ENCODE measurements at places on chromosomes 1 and 21.
A peak's percentile ranks its signal among the peaks of the same experiment; 100 is the strongest.

DNA sequence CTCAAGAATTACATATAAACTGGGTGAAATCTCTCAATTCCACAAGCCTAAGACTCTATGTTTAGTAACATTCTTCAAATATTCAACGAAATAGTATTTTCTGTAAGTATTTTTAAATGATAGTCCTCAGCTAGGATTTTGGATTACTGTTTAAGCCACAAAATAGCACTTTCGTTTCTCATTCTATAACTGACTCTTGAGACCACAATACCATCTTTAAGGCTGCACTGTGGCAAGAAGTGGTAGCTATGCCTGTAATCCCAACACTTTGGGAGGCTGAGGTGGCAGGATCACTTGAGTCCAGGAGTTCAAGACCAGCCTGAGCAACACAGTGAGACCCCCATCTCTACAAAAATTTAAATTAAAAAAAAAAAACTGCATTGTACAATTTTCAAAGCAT lies 126.7 kb downstream of the CDC42BPA start:
- no peak for DNase-seq

DNA sequence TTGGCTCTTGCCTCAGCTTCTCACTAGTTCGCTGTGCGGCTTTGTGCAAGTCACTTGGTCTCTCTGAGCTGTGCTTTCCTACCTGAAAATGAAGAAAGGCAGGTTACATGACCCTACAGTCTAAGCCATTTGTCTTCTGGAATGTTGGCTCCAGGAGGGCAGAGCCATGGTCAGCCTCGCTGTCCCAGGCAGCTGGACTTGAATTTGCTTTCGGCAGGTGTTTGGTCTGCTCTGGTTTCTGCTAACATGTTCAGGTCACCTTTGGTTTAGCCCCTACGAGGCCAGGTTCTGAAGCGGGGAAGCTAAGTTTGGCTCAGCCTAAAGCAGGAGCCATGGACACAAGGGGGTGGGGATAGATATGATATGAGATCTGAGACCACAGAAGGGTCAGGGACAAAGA lies 19.1 kb downstream of the LRRC38 start:
- no peak for DNase-seq

GRCh38 chr1:229987953-229988352 lies 79.1 kb upstream of the GALNT2 start:
- DNase-seq: no peak

DNA sequence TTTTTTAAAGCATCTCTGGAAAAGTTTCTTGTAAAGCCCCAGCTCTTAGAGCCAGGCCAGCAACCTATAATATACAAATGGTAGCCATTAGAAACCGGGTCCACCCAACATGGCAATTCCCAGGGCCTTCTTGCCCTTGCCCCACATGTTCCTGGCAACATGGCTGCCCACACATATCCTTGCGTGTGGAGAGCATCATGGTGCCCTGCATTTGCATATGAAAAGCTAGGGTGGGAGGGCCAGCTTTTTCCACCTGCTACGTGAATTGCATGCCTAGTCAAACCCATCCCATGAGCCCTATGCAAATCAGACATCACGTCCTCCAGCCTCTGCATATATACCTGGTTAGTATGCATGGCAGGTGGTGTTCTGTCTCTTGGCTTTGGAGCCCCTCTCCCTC lies 88.2 kb downstream of the RABGAP1L start:
- DNase-seq: no peak

DNA sequence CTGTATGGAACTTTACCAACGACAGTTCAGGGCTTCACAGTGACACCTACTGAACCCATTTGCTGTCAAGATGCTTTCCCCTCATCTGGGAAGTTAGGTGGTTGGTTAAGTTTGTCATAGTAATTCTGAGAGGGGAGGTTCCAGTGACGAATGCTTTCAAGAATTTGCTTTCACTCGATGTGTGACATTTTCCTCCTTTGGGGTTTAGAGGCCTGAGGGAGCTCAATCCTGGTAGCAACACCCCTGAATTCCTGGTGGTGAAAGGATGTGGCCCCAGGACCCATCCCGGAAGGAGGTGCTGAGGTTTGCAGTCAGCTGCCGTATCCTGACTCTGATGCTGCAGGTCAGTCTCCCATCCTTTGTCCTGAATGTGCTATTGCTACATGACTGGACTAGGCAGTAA lies 2.8 kb downstream of the PIGV start:
- no peak for DNase-seq

DNA sequence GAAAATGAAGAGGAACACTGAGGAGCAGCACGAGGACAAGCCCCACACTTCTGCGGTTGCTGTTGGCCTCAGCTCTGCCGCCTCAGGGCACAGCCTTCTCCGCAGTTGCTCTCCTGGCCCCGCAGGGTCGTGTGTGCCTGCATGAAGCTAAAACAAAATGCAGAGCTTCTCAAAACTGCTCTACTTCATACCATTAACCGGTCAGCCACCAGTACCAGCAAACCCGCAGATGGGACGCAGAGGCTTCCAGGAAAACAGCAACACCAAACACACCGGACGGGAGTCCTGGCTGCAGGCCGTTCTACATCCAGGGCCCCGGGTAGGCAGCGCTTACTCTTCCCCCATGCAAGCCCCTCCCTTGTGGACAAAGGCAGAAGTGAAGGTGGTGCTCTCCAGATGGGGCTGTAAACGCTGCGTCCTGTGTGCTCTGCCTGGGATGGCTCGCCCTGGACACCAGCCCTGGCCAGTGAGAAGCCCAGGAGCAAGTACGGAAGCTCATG lies 7.1 kb upstream of the C1orf159 start:
- DNase-seq: no peak

GRCh38 chr1:83857103-83857502 lies 141.8 kb downstream of the TTLL7 start:
- peak; percentile 2 for DNase-seq

- DNase-seq: no peak
Observed at GRCh38 chr1:174301295-174302077, 142.2 kb downstream of the RABGAP1L start.

GRCh38 chr1:233520261-233521191 lies 93.4 kb upstream of the KCNK1 start:
- DNase-seq: no peak

DNA sequence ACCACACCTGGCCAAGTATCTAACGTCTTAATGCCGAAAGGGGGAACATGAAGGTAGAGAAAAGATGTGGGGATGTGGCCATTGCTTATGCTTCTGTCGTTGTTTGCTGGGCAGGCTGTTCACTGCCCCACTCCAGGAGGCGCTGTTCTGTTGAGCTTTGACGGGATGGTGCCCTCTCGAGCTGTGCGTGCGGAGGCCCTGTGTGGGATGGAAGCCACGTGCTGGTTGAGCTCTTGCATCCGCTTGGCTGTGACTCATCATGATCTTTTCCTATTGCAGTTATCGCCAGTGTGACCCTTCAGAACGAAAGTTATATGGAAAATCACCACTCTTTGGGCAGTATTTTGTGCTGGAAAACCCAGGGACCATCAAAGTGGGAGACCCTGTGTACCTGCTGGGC lies 26.3 kb downstream of the MTARC1 start:
- DNase-seq: no peak

DNA sequence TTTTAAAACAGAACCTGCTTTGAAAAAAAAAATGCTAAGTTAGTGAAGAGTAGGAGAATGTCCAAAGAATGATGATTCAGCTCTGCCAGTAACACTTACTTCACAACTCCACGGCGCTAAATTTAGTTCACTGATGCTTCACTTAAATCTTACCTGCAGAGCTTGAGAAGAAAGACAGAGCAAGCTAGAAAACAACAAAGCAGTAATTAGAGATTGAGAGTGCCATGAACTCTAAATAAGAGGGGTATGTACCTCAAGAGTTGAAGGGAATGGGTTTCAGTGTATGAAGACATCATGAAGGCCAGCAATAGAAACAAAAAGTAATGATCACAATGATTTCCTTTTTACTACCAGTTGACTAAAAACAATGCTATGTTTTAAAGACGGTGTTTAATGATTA lies 32.8 kb downstream of the EPRS1 start:
- DNase-seq: no peak

DNA sequence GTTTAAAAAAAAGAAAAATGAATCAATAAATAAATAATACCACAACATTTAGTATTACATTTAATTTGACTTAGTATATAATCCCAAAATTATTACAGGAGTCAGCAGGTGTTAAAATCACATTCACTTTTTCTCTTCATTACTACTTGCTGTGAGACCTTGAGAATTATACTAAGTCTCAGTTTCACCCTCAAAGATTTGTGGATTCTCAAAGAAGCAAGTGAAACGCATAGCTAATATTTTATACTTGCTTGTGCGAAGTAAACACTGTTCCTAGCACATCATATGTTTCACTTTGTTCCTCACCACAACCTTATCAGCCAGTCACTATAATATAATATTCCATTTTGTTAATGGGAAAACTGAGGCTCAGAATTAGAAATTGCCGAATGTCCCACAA lies 4.0 kb downstream of the CLCA1 start:
- no peak for DNase-seq

- DNase-seq: no peak
Observed at GRCh38 chr21:14739590-14739989, 193.5 kb upstream of the SAMSN1 start.

GRCh38 chr1:84214115-84214956 lies 70.3 kb downstream of the PRKACB start:
- no peak for DNase-seq

DNA sequence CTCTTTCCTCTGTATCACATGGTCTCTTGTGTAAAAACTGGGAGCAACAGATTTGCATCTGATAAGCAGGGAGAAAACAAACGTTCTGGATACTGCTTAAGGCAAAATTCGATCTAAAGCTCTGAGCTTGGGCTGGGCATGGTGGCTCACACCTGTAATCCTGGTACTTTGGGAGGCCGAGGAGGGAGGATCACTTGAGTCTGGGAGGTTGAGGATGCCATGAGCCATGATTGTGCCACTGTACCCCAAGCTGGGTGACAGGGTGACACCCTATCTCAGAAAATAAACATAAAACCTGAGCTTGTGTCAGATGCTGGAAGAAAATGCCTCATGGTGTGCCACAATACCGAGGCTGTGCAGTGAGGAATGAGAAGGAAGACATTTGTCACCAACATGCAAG lies 73.9 kb downstream of the SCCPDH start:
- no peak for DNase-seq

DNA sequence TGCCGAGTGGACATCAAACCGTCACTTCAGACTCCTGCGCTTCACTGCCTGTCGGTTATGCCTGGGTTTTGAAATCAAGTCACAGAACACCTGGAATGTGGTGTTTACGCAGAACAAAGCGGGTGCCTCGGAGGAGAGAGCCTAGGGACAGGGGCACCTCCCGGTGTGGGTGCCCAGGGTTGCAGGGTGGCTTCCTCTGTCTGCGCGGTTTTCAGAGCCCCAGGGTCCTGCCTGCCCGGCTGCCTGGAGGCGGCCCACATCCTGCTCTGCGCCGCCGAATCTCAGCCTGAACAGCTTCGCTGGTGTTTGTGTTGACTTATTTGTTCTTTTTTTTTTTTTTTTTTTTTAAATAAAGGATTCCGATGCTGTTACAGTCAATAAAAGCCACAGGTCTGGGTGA lies 113.5 kb upstream of the COL6A1 start:
- DNase-seq: no peak

DNA sequence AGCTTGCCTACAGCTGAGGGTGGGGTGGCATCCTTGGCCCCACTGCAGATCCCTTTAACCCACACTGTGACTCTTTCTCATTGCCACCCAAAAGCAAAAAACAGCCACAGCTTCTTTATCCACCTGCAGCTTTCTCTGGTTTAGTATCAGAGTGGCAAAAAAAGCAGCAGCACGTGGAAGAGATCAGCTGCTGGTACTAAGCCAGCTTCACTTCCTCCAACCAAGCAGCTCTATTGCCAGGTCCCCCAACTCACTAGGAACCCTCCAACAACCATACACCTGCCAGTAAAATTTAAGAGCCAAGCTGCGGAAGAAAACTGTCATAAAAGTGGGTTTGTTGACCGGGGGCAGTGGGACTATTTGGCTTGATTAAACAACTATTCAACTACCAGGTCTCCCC lies 66.4 kb downstream of the KDM1A start:
- no peak for DNase-seq

DNA sequence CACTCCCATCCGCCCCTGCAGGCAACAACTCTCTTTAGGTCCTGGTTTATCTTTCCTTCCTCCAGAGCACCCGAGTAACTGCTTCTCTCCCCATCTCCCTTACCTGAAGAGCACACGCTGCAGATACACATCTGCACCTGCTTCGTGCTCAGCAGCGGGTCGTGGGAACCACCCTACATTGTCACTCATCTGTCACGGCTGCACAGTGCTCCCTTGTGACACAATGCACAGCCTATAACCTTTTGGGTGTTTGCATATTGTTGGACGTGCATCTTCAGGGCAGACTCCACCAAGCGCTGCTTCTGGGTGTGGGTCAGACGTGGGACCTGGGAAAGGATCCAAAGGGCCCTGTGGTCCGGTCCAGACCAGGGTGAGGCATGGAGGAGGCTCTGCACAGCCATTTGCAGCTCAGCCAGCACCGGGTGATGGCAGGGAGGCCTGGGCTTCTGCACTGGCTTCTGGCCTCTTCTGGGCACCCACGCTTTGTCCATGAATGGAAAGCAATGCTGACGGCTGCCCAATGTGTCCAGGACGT lies 42.5 kb downstream of the WDR4 start:
- DNase-seq: no peak

DNA sequence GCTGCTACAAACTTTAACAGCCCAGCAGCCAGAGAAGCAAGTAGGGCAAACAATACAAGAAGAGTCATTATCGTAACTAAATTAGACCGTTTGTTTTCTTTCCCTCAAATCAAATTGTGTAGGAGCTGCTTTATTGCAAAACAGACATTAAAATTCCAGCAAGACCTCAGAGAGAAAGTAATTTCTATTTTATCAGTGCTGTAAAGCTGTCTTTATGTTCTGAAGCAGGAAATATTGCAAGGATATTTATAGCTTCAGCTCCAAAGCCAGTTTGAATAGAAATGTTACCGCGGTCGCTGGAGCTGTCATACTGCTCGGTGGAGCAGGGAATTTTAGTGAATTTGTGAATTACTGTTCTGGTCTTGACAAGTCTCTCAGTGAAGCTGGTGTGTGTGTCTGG lies 503.8 kb upstream of the PLXNA2 start:
- no peak for DNase-seq

GRCh38 chr1:148318123-148318903 lies 164.8 kb downstream of the PPIAL4G start:
- no peak for DNase-seq

- no peak for DNase-seq
Observed at GRCh38 chr1:201970334-201971159, 11.9 kb upstream of the RNPEP start.

DNA sequence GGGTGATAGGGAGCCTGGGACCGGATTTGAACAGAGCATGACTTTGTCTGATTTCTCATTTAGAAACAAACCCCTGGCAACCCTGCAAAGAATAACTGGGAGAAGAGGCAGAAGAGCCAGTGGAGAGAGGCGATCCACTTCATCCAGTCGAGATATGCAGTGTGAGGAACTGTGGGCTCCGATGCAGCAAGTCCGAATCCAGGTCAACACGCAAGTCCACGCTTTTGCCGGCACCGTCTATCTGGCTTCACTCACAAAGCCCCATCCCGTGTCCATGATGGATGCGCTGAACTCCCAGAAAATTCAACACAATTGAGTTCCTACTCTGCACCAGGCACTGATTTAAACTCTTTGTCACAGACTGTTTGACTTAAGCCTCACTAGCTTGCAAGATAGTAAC lies 191.3 kb downstream of the GRIK3 start:
- DNase-seq: no peak

- no peak for DNase-seq
Observed at GRCh38 chr1:67747671-67748546, 62.9 kb downstream of the GADD45A start.

- no peak for DNase-seq
Observed at GRCh38 chr21:45076245-45076711, 1.9 kb downstream of the ADARB1 start.
